ENCODE measurements at places on chromosomes 4 and X.
A peak's percentile ranks its signal among the peaks of the same experiment; 100 is the strongest.

DNA sequence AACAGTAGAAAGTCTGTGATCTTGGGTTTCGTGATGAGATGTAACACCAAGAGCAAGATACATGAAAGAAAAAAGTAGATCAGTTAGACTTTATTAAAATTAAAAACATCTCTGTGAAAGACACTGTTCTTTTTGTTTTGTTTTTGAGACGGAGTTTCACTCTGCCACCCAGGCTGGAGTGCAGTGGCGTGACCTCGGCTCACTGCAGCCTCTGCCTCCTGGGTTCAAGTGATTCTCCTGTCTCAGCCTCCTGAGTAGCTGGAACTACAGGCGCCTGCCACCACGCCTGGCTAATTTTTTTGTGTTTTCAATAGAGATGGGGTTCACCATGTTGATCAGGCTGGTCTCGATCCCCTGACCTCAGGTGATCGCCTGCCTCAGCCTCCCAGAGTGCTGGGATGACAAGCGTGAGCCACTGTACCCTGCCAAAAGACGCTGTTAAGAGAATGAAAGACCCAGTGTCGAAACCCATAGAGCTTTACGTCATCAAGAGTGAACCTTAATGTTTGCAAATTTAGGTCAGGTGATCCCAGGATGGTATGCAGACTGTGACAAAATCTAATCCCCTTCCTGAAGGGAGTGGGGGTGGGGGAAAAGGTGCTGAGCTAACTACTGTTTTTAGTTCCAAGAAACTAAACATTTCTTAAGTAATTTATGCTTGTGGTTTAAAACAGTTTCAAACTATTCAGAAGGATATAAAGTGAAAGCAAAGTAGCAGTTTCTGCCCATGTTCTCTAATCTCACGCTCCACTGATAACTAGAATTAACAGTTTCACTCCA, 8.0 kb downstream of the OFD1 start:
- H3K4me1 ChIP-seq: peaks cover 45% of the 10 kb centered on the region
- peak overlapping the region; percentile 77 for H3K4me3 ChIP-seq

GRCh38 chr4:88101165-88101564, 57.3 kb downstream of the ABCG2 start:
- H3K4me3 ChIP-seq: no peak overlapping the region
- no peaks in the 10 kb centered on the region for H3K27me3 ChIP-seq
- no peak overlapping the region for H3K27ac ChIP-seq
- H3K36me3 ChIP-seq: no peaks in the 10 kb centered on the region
- DNase-seq: no peak

DNA sequence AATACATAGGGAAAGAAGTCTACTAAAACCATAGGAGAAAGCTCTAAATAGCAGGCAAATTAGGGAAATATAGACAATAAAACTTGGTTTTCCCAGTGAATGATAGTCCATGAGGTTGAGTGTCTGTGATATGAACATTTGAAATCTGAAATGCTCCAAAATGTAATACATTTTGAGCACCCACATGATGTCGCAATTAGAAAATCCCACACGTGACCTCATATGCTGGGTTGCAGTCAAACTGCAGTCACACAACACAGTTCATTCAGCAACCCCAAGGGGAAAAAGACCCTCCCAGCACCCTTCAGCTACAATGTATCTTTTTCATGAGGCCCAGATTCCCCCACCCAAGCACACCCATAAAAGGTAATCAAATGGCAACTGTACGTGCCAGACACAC, 155.6 kb downstream of the BTC start:
- no peak for DNase-seq
- no peak overlapping the region for H3K4me3 ChIP-seq
- H3K4me1 ChIP-seq: no peaks in the 10 kb centered on the region
- peaks cover 4% of the 10 kb centered on the region for H3K27me3 ChIP-seq
- H3K36me3 ChIP-seq: no peaks in the 10 kb centered on the region
- no peak overlapping the region for H3K27ac ChIP-seq

GRCh38 chr4:127012549-127012948, 620.2 kb upstream of the INTU start:
- no peak for DNase-seq
- no peaks in the 10 kb centered on the region for H3K4me1 ChIP-seq
- no peak overlapping the region for H3K27ac ChIP-seq
- no peaks in the 10 kb centered on the region for H3K27me3 ChIP-seq

- H3K4me3 ChIP-seq: no peak overlapping the region
- H3K36me3 ChIP-seq: no peaks in the 10 kb centered on the region
- H3K4me1 ChIP-seq: no peaks in the 10 kb centered on the region
- no peak overlapping the region for H3K27ac ChIP-seq
Measured at GRCh38 chr4:173590697-173591096, 60.7 kb upstream of the HAND2 start.

- no peaks in the 10 kb centered on the region for H3K27me3 ChIP-seq
- no peaks in the 10 kb centered on the region for H3K36me3 ChIP-seq
- no peak overlapping the region for H3K27ac ChIP-seq
- DNase-seq: no peak
- H3K4me1 ChIP-seq: no peaks in the 10 kb centered on the region
Measured at GRCh38 chrX:27380163-27380845, 82.8 kb downstream of the PPP4R3C start.

- no peaks in the 10 kb centered on the region for H3K4me1 ChIP-seq
- H3K27me3 ChIP-seq: no peaks in the 10 kb centered on the region
- DNase-seq: no peak
- no peak overlapping the region for H3K4me3 ChIP-seq
- no peaks in the 10 kb centered on the region for H3K36me3 ChIP-seq
Measured at GRCh38 chr4:144655491-144655890, 9.5 kb downstream of the HHIP start.

Data from immature natural killer cell (primary cell).